Stimulated activated CD8-positive, alpha-beta memory T cell treated with anti-CD3 and anti-CD28 coated beads, Interleukin-7, amount 100 ng/mL, for 48 hours (primary cell): ENCODE measurements at places on chromosomes 1 and 21.

- DNase-seq: no peak
Measured at GRCh38 chr1:241645199-241645598, 5.0 kb upstream of the CHML start.

DNA sequence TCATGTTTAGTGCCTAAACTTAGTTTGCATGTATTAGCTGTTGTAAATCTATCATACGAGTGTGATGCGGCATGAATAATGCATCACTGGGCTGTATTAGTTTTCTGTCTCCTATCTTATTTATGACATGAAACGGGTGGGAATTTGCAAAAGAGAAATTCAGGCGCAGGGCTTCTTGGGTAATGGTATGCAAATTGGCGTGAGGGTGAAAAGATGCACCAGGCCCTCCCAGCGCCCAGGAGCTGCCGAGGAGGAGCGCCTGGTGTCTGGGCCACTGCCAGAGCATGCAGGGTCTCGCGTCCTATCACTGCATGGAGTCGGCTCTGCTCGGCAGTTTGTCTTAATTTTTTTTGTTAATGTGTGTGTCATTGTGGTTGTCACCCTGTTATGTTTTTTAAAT is 82.9 kb upstream of the ACTL8 start:
- no peak for DNase-seq

- DNase-seq: no peak
Measured at GRCh38 chr21:43340491-43341377, 86.2 kb downstream of the SIK1 start.

- peak; percentile 3 for DNase-seq
Measured at GRCh38 chr21:17387030-17387617, 125.7 kb upstream of the CXADR start.

DNA sequence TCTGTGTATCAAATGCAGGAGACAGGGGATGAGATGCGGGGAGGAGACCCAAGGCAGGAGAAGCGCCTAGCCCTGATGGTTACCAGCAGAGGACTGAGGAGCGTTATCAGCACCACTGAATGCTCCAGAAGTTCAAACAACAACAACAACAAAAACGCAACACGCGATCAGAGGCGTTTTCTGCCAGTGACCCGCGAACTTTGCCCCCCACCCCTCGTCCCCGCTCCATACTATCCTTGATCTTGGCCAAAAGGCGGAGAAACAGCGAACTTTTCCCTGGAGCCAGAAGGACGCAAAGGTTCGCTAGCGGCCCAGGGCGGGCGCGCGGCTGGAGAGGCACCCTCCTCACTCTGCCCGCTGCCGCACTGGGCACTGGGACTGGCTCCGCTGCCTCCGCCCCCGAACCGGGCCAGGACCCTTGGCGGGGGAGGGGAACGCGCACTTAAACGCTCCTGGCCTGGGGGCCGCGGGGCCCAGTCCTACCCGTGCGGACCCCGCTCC is 699 bp downstream of the ECHDC2 start:
- no peak for DNase-seq

- no peak for DNase-seq
Measured at GRCh38 chr1:51421964-51422363, 91.6 kb upstream of the TTC39A start.

DNA sequence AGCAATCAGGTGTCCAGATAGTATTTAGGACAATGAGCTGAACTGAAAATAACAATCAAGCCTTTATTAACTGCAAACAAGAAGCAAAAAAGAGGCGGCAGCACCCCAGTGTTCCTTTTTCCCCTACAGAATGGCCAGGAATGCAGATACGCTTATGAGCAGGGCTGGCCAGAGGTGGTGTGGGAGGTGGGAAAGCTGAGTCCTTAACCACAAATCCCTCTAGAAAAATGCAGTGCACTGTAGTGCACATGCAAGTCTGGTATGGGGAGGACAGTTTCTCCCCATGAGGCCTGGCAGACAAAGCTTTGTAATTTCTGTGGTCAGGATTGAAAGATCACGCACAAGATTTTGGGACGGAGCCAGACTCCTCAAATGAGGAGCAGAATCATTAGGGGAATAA is 10.7 kb upstream of the IFNAR1 start:
- no peak for DNase-seq

GRCh38 chr1:163442895-163443294 is 121.1 kb downstream of the NUF2 start:
- no peak for DNase-seq

DNA sequence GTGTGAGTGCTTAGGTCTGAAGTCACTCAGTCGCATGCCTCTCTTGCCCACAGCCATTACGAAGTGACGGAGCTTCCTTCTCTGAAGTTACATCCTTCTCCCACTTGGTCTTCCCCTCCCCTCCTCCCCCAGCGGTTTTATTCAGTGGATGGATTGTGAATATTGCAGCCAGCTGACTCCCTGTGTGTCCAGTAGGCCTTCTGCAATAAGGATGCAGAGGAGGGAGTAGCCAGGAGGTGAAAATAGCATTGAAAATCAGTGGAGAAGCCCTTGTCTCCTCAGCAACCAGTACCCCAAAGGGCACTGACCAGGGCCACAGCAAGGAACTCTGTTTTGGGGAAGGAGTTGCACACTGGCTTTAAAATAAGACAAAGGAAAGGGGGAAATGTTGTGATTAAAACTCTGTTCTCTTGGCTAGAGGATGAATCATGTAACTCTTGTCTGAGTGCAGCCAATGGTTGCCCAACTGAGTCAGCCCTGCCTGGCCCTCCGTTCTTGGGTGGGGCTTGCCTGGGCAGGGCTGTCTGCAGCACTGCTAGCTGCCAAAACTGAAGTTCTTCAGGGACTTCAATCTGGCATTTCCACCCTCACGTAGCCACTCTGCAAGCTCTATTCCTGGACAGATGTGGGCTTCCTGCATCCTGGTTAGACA is 4.3 kb downstream of the S100A10 start:
- DNase-seq: peak; percentile 60

DNA sequence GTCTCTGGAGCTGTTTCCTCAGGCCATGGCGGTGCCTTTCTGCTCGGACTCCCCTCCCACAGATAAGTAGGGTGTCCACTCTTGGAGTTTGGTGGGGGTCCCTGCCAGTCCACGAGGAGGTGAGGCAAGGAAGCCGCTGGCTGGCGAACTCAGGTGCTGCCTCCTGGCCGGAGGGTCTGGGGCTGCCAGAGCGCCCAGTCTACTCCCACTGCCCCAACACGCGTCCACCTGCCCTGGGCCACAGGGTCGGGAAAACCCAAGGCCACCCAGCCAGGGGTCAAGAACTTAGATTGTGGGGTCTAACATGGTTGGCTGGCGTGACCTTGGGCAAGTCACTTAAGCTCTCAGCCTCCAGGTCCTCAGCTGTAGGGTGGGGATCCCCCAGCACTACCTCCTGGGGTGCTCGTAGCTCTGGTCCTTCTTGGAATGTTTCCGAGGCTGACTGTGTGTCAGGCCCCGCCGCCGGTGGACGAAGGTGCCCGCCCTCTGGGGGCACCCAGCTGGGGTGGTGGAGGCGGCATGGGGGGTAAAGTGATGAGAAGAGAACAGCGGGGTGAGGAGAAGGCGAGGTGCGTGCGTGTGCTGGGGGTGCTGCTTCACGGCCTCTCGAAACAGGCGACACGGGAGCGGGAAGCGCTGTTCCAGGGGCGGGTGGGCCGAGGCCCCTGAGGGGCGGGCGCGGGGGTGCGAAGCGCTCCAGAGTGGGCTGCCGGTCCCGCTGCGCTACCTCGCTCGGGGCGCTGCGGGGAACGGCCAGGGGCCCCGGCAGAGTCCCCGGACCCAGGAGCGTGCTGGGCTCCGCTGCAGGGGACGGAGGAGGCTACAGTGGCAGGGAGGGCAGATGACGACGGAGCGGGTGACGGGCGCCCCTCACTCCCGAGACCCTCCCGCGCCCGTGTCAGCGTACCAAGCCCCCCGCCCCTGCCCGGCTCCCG is 1.2 kb downstream of the SH2D5 start:
- no peak for DNase-seq
